ENCODE measurements at places on chromosomes 1 and 21.

GRCh38 chr1:41862384-41863221, 56.1 kb downstream of the HIVEP3 start:
- DNase-seq, result no peak

DNA sequence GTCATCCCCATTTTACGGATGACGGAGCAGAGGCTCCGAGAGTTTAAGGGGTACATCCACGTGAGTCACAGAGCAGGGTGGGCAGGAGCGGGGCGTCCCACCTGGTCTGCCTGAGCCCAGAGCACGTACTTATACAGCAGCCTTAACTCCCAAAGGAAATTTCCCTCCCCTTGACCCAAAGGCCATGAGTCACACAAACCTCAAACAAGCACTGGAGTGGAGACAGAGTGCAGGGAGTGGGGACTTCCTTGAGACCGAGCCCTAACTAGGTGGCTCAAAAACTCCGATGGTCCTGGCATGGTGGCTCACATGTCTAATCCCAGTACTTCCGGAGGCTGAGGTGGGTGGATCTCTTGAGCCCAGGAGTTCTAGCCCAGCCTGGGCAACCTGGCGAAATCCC, 141.6 kb upstream of the KLHDC7A start:
- no peak for DNase-seq

DNA sequence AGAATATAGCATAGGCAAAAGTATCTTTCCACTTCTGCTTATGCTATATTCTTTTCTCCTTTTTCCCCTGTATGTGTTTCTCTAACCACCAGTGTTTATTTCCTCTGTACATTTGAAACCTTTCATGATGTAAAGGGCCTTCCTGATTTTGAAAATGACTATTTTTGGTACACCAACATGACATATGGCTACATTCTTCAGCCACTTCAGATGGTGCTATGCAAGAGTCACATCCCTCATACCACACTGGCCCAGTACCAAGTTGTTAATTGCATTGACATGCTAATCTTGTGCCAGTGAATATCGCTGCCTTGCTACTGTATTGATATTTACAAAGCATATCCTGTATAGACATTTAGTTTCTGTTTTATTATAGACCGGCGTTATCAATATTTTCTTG, 408.7 kb downstream of the NCAM2 start:
- no peak for DNase-seq

DNA sequence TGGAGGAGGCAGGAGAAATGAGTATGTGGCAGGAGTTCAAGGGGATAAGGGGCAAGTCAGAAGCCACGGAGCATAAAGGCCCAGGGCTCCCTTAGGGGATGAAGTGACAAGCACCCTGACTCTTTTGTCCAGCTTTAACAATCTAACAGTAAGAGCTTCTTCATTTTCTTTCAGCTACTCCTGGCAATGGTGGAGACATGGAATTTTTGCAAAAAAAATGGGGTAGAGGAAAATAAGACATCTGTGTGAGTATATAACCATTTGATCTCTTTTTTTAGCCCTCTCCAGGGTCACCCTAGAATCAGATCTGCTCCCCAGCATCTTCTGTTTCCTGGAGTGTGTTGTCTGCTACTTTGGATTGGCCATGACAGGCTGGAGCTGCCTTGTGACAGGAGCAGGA, 47.1 kb downstream of the ZNF697 start:
- DNase-seq, result no peak

- no peak for DNase-seq
Observed at GRCh38 chr1:216533776-216534175, 110.5 kb upstream of the USH2A start.

DNA sequence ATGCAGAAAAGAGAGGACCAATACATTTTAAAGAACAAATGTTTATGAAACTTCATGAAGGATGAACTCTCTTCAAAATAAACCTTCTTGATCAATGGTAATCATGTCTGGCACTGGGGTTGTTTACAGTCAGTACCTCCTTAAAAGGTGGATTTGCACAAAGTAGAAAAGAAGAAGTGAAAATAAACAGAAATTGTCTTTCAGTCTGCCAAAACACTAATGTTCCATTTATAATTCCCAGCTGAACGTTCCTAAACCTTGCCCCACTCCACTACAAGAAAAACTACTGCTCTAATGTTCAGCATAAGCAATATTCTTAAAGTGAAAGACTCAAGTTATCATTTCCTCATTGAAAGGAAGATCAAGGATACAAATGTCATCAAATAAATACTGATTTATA, 86.2 kb downstream of the EIF4G3 start:
- DNase-seq, result no peak

DNA sequence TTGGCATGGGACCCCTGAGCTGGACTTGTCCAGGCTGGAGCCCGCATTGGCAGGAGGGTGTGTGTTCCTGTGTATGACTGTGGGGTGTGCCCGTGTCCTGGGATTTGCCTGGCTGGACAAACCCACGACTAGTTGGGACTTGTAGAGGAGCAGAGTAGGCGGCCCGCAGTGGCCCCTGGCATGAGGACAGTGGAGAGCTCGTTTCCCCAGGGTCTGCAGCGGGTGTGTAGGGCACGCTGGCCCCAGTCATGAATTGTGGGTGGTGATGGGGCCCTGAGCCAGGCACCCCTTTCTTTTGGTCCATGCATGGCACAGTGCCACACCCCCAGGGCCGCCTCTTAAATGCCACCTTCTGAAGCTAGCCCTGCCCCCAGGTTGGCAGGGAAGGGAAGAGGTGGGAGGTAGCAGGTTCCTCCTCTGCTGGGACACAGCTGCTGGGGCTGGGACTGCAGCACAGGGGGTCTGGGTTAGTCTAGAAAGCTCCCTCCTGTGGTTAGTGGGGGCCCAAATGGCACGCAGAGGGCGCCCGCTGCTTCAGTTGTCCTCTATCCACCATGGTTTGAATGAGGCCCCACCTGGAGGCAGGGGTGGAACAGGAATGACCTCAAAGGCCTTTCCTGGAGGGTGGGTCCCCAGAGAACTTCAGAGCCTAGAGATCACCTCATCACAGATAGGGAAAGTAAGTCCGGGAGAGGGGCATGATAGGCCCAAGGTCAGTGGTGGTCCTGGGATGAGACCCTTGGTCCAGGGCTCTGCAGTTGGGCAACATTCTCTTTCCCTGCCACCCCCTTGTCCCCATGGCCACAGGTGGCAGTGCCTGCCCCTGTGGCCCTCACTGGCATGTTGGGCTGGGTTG, 4.1 kb downstream of the CROCC start:
- DNase-seq, result no peak
